ENCODE measurements at places on chromosomes 4 and X. TPM values are rescaled to one million over a fixed set of nuclear protein-coding genes. Genes with fewer than 3 reads are reported as not detected.

DNA sequence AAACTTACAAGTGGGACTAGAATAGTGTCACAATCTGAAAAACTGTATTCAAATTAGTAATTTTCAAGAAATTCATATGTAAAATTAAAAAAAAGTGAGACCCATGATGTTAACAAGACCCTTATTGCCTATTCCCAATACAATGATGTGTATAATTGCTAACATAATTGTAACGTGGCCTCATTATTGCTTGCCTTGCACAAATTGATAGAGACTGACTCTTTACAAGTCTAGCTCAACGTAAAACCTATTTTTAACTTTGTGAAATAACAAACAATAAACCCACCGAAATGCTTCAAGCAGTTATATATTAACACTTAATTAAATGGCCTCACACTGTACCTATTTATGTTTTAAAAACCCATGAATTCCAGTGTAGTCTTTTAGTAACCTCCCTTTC, 312.5 kb downstream of the DACH2 start:
- H3K27me3 ChIP-seq = no peaks in the 10 kb centered on the region
- no peak overlapping the region for H3K4me3 ChIP-seq
- H3K27ac ChIP-seq = no peak overlapping the region

DNA sequence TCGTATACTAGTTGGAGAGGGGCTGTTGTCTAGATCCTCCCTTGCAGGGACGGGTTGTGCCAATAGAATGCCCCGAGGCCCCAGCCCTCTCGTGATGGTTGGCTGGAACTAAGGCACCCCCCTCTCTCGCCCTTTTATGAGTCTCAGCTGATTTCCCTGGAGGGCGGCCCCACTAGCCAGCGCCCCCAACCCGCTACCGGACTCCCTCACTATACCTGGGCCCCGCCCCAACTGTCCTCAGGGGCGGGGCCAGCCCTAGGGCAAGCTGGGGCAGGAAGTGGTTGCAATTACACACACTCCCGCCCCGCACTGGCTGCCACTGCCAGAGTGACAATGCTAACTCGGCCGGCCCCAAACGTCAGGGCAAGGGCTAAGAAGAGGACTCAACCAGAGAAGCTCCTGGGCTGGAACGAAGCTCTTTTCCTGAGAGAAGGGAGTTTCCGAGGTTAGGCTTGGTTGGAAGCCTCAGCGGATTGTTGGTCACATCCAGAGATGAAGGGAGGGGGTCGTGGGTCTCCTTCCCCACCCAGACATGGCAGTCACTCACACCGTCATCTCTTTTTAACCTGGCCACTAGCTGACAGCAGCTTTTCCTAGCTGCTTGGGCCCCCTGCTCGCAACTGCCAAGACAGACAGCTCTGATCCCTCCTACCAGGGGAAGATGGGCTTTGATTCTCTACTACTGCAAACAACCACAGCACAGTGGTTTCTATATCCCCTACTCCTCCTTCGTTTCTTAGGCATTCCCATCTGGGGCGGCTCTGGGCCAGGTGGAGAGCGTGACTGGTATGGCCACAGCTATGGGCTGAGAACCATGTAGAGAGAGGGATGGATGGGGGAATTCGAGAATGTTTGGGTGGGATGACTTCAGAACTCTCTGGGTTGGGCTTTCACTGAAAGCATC, 21.0 kb upstream of the BCORL1 start:
- no peak overlapping the region for H3K27ac ChIP-seq
- H3K4me1 ChIP-seq = peaks cover 19% of the 10 kb centered on the region
- no peaks in the 10 kb centered on the region for H3K27me3 ChIP-seq
- peak; percentile 59 for DNase-seq
- no peaks in the 10 kb centered on the region for H3K36me3 ChIP-seq

Gene SEC31A
- 203 TPM for total RNA-seq

DNA sequence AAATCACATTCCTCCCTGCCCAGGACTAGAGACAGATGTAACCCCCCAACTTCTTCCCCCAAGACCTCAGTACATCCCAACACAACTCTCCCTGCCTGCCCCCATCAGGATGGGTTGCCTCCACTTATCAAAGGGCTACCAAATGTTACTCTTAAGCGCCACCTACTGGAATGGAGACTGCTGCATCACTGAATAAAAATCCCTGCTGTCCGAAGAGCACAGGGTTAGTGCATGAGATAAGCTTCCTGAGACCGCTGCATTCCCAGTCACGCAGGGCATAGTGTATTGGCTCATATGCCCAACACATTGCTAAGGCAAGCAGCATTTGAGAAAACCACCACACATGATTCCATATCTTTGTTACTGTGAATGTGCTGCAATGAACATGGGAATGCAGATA, 544.5 kb downstream of the PPP4R3C start:
- H3K27ac ChIP-seq = no peak overlapping the region
- no peaks in the 10 kb centered on the region for H3K27me3 ChIP-seq
- H3K4me3 ChIP-seq = no peak overlapping the region
- H3K36me3 ChIP-seq = no peaks in the 10 kb centered on the region
- no peaks in the 10 kb centered on the region for H3K4me1 ChIP-seq
- no peak for DNase-seq

Gene ODAPH
- not detected for total RNA-seq

GRCh38 chrX:130304587-130305368, 34.9 kb upstream of the SLC25A14 start:
- H3K27me3 ChIP-seq = no peaks in the 10 kb centered on the region
- H3K36me3 ChIP-seq = no peaks in the 10 kb centered on the region
- no peak for DNase-seq
- no peaks in the 10 kb centered on the region for H3K4me1 ChIP-seq
- no peak overlapping the region for H3K4me3 ChIP-seq

- H3K36me3 ChIP-seq = no peaks in the 10 kb centered on the region
- DNase-seq = no peak
- H3K27me3 ChIP-seq = no peaks in the 10 kb centered on the region
Observed at GRCh38 chr4:144862210-144862609, 216.3 kb downstream of the HHIP start.

Gene STPG2
- total RNA-seq = not detected

GRCh38 chr4:55177461-55177860, 52.1 kb upstream of the KDR start:
- no peak for DNase-seq
- H3K36me3 ChIP-seq = peaks cover 59% of the 10 kb centered on the region
- H3K4me1 ChIP-seq = peaks cover 80% of the 10 kb centered on the region

Gene NDUFB11
- 77.4 TPM for total RNA-seq

Gene GNRHR
- total RNA-seq = not detected

DNA sequence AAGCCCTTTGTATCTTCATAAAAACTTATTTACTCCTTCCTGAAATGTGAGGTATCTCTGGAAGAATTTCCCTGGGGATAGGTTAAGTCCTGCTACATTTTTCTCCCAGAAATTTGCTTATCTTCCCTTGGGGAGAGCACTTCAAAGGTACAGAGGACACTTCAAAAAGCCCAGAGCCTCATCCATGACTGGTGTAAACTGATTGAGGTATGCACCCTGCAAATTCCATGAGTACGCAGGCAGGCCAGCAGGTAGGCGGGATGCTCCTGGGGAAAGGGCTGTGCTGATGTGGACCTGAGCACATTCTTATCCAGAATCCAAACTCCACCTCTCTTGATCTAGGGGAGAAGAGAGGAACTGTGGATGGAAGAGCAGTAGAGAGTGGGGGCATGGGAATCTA, 26.3 kb upstream of the RASGEF1B start:
- no peaks in the 10 kb centered on the region for H3K36me3 ChIP-seq
- H3K4me1 ChIP-seq = no peaks in the 10 kb centered on the region
- H3K4me3 ChIP-seq = no peak overlapping the region
- no peak for DNase-seq

DNA sequence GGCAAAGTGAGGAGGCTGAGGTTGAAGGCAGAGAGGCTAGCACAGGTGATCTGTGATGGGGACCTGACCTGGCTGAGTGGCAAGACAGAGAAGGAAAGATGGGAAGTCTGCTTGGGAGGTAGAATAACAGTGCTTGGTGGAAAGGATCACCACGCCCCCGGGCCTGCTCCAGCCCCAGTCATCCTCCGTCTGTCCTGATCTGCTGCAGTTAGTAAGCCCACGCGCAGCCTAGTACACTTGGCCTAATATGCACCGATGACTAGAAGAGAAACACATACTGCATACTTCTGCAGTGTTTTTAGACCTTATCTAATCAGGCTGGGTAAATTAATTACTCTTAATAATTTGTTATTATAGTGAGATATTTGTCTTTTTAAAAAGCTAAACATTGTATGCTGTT, 103.7 kb upstream of the KLF3 start:
- no peaks in the 10 kb centered on the region for H3K36me3 ChIP-seq
- peaks cover 21% of the 10 kb centered on the region for H3K4me1 ChIP-seq

GRCh38 chr4:6071959-6072720, 53.9 kb upstream of the C4orf50 start:
- no peak for DNase-seq
- H3K27ac ChIP-seq = no peak overlapping the region
- H3K27me3 ChIP-seq = no peaks in the 10 kb centered on the region
- no peak overlapping the region for H3K4me3 ChIP-seq

- H3K4me3 ChIP-seq = no peak overlapping the region
- no peaks in the 10 kb centered on the region for H3K4me1 ChIP-seq
- no peak overlapping the region for H3K27ac ChIP-seq
- no peaks in the 10 kb centered on the region for H3K36me3 ChIP-seq
- no peaks in the 10 kb centered on the region for H3K27me3 ChIP-seq
Observed at GRCh38 chr4:78353921-78354320, 197.6 kb upstream of the ANXA3 start.

GRCh38 chr4:156931267-156931666, 40.3 kb downstream of the PDGFC start:
- peaks cover 47% of the 10 kb centered on the region for H3K4me1 ChIP-seq
- peak overlapping the region; percentile 88 for H3K27ac ChIP-seq
- H3K4me3 ChIP-seq = no peak overlapping the region
- H3K36me3 ChIP-seq = peaks cover 2% of the 10 kb centered on the region

- H3K4me3 ChIP-seq = no peak overlapping the region
- H3K4me1 ChIP-seq = peaks cover 5% of the 10 kb centered on the region
- no peaks in the 10 kb centered on the region for H3K27me3 ChIP-seq
- H3K27ac ChIP-seq = no peak overlapping the region
- no peak for DNase-seq
Observed at GRCh38 chr4:39587881-39588280, 50.8 kb downstream of the SMIM14 start.

Gene EGF
- total RNA-seq = 28.0 TPM

DNA sequence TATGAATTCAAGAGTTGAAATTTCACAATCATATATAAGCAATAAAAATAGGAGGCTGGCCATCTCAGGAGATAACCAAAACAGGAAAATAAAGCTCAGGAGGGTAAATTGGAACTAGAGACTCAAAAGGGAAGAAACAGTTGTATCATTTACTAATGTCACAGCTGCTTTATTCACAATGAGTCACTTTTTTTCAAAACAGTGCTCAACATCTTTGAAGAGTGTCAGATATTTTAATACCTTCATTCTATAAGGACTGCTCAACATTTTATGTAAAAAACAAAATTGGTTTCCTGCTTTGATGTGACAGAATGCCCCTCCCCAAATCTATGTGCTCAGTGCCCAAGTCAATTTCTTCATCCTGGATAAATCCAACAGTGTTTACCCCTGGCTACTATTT, 97.7 kb downstream of the DDX60 start:
- no peak overlapping the region for H3K4me3 ChIP-seq
- 0 out of 2 replicates have a peak, but pooled peaks cover 3% of the 10 kb centered on the region for H3K36me3 ChIP-seq
- H3K27me3 ChIP-seq = no peaks in the 10 kb centered on the region

- no peak overlapping the region for H3K4me3 ChIP-seq
- H3K27me3 ChIP-seq = no peaks in the 10 kb centered on the region
- H3K4me1 ChIP-seq = no peaks in the 10 kb centered on the region
Observed at GRCh38 chr4:23788460-23788859, 101.4 kb downstream of the PPARGC1A start.

DNA sequence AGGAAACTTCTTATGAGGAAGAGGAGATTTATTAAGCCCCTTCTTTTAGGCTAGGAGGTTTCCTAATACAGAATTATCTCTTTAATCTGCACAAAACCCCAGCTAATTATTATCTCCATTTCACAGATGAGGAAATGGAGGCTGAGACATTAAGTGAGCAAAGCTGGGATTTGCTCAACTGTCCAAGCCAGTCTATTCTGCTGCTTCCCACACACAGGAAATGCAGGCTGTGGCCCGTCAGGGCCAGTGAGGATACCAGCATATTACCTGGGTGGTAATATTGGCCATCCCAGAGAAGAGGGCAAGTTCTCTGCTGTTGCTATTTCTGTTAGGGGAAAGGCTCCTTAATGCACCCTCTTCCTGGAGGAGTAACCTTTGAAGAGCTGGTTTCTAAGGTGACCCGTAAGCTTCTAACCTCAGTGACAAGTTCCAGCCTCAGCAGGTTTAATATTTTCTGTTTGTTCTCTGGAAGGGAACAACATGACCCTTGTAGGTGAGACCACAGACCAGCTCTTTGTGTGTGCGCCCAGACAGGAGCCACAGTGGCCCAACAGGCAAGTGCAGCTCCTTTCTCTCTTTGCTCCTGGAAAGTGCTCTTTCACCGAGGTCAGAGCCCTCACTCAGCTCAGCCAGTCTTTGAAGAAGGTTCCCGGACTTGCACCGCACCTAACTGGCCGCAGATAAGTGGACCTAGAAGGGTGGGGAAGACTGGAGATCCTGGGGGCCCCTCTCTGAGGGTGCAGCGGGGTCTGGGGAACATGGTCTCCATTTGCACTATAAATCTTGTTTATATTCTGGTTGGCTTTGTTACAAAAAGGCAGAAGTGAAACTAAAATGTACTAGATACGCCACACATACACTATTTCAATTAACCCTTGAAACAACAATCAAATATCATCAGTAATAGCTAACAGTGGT, 35.5 kb downstream of the TBC1D9 start:
- H3K27me3 ChIP-seq = no peaks in the 10 kb centered on the region
- peak; percentile 19 for DNase-seq
- peaks cover 17% of the 10 kb centered on the region for H3K4me1 ChIP-seq
- no peak overlapping the region for H3K27ac ChIP-seq
- H3K36me3 ChIP-seq = no peaks in the 10 kb centered on the region
